ENCODE measurements at places on chromosomes 5 and 9.

GRCh38 chr9:18979367-18979766 is 53.6 kb downstream of the SAXO1 start:
- no peak for DNase-seq

- no peak for DNase-seq
Measured at GRCh38 chr9:127214421-127215267, 49.9 kb upstream of the GARNL3 start.

DNA sequence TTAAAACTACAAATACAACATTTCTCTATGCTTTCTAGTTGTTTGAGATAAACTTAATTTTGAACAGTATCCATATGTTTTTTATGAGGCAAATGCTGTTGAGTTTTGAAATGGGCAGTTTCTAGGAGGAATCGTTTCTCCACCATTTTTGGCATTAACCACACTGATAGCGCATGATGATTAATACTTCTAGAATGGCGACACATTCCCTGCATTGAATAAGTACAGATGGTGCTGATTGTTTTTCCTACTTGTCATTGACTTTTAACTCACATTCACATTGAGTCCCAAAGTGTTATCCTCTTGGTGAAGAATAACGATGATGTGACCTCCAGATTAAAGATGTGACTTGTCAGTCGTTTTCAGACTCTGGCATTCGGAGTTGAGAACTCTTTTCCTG is 6.5 kb upstream of the CCDC192 start:
- peak; percentile 19 for DNase-seq

DNA sequence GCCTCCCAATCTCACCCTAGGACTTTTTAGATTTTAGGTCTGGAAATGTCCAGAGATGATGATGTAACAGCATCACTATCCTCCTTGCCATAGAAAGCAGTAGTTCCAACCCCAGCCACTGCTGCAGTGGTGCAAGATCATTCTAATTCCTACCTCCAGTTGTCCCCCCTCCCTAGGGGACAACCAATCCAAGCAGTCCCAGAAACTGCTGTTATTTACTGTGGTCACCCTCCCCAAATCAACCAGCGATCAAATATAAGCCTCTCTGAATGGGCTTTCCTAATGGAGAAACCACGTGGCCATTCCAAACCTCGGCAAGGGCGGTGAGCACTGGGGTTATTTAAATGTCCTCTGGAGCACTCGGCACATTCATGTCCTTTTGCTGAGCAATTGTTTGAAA is 159.8 kb downstream of the SLF1 start:
- no peak for DNase-seq

- no peak for DNase-seq
Measured at GRCh38 chr5:35482167-35482755, 135.4 kb upstream of the SPEF2 start.

GRCh38 chr5:143554187-143554717 is 150.8 kb upstream of the NR3C1 start:
- peak; percentile 97 for DNase-seq

- no peak for DNase-seq
Measured at GRCh38 chr5:168685566-168685965, 106.4 kb upstream of the PANK3 start.

DNA sequence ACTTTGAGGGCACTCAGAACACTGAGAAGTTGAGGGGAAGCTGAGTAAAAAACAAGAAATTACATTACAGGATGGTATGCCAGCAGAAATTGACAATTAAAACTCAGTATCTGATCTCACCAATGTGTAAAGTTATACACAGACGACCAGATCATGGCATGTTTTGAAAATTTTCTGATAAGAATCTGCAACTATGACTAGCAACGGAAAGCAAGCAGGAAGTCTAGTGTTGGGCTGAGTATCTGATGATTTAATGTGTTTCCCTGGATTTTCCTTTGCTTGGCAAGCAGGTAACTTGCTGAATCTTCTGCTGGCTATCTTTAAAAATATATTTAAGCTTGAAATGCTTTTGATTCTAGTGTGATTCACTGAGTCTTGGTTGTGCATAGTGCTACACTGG is 5.2 kb upstream of the GCNT4 start:
- no peak for DNase-seq

GRCh38 chr5:50647726-50648125 is 18.7 kb upstream of the PARP8 start:
- DNase-seq, result no peak

GRCh38 chr9:128254855-128255759 is 20.7 kb downstream of the GOLGA2 start:
- DNase-seq, result no peak
